ENCODE measurements at places on chromosomes 13 and 19. TPM values are rescaled to one million over a fixed set of nuclear protein-coding genes. Genes with fewer than 3 reads are reported as not detected.

The SULT2A1 gene
- total RNA-seq: not detected

The OSCAR gene
- 3.9 TPM for total RNA-seq

The DENND1C gene
- total RNA-seq: 3.9 TPM

The ZNF567 gene
- 5.5 TPM for total RNA-seq

The BST2 gene
- total RNA-seq: 37.8 TPM

The ARHGEF1 gene
- 73.7 TPM for total RNA-seq

GRCh38 chr13:110562036-110562597, 595 bp upstream of the RAB20 start:
- DNase-seq: peak; percentile 63

- no peak for DNase-seq
Observed at GRCh38 chr19:38099966-38100365, 124.1 kb downstream of the DPF1 start.

- DNase-seq: no peak
Observed at GRCh38 chr19:6393983-6394412, 1.0 kb upstream of the GTF2F1 start.

DNA sequence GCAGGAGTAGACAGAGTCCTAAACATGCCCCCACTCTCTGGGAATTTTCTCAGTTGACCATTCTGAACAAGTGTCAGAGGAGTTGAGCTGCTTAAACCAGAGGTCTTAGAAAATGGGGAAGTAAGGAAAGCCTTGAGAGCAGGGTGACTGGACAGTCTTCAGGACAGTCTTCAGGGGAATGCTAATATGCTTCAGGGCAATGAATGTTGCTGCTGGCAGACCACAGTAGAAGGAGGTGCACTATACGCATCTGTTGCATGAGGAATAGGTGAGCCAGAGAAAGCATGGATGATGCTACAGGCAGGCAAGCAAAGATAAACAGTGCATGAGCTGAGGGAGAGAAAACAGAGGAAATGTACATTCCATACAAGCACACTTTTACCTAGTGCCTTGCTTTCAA, 196.6 kb upstream of the GPR12 start:
- DNase-seq: no peak

DNA sequence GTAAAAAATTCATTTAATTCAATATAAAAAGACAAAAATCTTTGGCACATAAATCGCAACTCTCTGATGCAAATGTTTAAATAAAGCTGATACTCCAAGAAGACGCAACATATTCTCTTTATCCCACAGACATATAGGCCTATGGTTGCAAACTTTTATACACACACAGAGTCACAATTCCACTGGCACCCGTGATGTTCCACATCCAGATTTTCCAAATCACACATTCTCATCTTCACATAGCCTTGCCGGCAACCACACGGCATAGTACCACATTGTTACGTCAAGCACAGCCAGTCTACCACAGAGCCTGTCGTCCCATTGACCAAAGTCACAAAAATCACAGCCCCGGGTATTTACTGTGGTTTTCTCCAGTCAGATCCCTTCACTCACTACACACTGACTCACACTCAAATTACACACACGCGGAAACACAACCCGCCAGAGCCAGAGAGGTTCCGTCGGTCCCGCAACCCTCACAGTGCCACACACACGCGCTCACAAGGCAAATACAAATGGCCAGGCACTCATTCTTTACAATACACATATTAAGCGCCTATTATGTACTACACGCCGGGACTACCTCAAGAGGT, 546 bp upstream of the ZNF546 start:
- DNase-seq: no peak

DNA sequence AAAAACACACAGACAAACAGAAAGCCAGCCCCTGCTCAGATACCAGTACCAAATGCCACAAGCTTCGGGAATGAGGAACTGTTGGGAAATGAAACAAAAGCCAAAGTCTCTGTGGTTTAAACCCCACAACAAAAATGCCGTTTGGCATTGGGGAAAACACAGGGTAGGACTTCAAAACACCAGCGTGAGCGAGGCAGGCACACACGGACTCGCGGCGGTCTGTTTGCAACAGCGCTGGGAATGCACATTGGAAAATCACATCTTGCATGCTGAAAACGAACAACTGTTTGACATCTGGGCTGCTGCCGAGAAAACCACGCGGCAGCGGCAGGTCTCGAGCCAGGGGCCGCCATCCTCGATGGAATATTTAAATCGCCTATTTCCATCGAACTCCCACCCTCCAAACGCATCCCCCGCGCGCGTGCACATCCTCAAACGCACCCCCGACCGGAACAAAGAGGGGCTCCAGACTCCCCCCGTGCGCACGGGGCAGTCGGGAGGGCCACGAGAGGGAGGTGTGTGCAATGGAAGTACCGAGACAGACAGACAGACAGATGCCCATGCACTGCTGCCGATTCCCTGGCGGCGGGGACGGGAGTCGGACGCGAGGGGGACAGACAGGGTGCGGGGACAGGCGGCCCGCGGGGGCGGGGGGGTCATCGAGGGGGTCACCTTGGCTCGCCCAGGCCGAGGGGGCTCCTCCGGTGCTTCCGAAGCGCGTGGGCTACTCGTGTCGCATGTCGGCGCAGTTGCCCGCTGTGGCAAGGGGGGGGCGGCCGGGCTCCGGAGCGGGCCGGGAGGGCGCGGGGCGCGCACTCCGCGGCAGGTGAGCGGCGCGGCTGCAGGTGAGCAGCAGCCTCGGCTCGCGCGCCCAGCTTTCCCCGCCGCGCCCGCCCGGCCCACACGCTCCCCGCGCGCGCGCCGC, at the start of gene GPR12:
Gene GPR12 (minus strand): TSS at position 880 of the 925 bp plus-strand sequence. CDS start 959 bp downstream, outside the sequence.
- DNase-seq: no peak

GRCh38 chr19:610801-611480, 21.3 kb downstream of the HCN2 start:
- peak; percentile 86 for DNase-seq

DNA sequence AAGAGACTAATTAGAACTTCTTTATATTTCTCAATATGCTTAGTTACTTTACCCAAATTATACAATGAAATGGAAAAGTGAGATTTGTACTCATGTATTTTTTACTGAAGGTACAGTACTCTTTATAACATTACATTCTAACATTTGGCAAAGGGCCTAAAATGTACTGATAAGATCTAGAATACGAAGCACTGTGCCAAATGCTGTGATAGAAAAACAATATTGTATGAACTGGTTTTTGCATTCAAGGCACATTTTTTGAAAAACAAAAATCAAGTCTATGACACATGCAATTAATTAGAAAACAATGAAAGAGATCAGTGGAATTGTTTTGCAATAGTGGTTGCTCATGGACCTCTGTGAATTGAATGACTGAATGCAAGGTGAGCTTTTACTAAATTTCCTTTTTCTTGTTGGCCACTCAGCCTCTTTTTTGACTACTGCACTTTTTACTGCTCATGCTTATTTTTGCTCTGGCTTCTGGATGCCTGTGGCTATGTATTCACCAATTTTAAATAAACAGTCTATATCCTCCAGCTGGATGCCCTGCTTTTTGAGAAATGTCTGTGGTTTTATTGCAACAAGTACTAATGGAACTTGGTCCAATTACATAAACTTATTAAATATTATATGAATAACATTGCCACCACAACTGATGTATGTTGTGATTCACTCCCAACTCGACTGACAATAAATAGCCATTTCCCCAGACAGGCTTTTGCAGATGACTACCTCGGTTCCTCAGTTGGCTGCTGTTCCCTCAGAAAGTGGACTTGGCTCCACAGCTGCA, 41.4 kb upstream of the OBI1 start:
- no peak for DNase-seq

- DNase-seq: no peak
Observed at GRCh38 chr19:51508059-51508733, 6.6 kb upstream of the SIGLEC12 start.

DNA sequence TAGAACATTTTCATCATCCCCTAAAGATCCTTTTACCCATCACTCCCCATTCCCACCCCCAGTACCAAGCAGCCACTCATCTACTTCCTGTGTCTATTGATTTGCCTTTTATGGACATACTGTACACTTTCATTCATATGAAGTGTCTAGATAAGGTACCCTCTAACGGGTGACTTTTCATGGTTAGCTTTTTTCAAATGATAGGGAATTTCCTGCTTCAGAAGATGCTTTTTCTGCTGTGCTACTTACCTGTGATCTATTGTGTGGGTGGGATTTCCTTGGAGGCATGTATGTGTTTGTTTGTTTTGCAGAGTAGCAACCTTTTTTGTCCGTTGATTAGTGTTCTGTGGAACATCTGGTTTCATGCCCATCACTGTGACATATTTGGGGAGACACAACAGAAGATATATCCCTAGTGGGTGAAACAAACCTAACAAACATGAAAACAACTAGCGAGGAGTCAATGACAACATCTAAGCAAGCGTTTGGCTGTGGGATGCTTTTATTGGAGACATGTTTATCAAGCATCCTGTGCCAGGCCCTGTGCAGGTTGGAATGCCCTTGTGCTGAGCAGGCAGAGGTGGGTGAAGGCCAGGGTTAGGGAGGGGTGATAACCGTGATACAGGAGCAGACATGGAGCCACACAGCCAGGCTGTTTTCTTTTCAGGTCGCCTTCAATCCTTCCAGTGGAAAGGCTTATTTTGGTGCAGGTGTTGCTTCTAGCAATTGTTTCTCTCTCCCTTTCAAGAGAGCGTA, 17.6 kb downstream of the SPINT2 start:
- DNase-seq: no peak

- no peak for DNase-seq
Observed at GRCh38 chr13:53142306-53142705, 113.7 kb downstream of the OLFM4 start.

DNA sequence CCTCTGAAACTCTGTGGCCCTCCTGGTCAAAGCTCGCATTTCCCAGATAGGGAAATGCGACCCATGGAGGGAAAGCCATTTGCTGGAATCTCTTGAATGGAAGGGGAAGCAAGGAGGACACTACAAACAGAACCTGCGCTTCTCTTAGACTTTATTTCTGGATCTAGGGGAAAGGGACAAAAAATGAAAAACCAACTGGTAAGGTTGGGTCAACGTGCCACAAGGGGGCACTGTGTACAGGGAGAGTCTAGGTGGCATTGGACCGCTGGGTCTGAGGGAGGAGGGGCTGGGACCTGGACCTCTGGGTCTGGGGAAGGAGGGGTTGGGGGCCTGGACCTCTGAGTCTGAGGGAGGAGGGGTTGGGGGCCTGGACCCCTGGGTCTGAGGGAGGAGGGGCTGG, 5.0 kb downstream of the KLK4 start:
- no peak for DNase-seq

DNA sequence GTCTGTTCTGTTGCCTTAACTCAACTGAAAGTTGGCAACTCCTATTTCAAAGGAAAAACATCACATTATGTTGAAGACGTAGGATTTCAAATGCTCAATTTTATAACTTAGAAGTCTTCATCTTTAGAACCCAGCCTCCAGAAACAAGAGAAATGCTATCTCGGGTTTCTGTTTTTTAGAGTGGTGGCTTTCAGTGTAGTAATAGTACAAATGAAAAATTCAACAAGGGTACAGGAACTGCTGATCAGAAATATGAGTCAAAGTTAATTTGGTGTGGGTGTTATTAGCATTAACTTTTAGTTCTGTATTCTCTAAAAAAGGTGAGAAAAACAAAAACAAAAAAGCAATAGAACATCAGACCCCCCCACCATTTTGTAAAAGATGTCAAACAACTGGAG, 56.6 kb upstream of the FLT1 start:
- DNase-seq: no peak

GRCh38 chr13:24630121-24630520, 50.1 kb upstream of the ATP12A start:
- no peak for DNase-seq

GRCh38 chr19:16376649-16377048, 52.0 kb downstream of the KLF2 start:
- DNase-seq: peak; percentile 80

GRCh38 chr19:4157164-4157563, 3.7 kb downstream of the CREB3L3 start:
- no peak for DNase-seq

All from posterior vena cava (tissue), 2 donors.